Activated T-cell treated with anti-CD3 and anti-CD28 coated beads, Interleukin-2, amount 50 U/mL, for 72 hours (primary cell): ENCODE measurements at places on chromosomes 11 and 22. TPM values are rescaled to one million over a fixed set of nuclear protein-coding genes. Genes with fewer than 3 reads are reported as not detected.

Gene GLYATL1B
- total RNA-seq: not detected

Gene CLP1
- total RNA-seq: 15.1 TPM

Gene MMP20
- not detected for total RNA-seq

DNA sequence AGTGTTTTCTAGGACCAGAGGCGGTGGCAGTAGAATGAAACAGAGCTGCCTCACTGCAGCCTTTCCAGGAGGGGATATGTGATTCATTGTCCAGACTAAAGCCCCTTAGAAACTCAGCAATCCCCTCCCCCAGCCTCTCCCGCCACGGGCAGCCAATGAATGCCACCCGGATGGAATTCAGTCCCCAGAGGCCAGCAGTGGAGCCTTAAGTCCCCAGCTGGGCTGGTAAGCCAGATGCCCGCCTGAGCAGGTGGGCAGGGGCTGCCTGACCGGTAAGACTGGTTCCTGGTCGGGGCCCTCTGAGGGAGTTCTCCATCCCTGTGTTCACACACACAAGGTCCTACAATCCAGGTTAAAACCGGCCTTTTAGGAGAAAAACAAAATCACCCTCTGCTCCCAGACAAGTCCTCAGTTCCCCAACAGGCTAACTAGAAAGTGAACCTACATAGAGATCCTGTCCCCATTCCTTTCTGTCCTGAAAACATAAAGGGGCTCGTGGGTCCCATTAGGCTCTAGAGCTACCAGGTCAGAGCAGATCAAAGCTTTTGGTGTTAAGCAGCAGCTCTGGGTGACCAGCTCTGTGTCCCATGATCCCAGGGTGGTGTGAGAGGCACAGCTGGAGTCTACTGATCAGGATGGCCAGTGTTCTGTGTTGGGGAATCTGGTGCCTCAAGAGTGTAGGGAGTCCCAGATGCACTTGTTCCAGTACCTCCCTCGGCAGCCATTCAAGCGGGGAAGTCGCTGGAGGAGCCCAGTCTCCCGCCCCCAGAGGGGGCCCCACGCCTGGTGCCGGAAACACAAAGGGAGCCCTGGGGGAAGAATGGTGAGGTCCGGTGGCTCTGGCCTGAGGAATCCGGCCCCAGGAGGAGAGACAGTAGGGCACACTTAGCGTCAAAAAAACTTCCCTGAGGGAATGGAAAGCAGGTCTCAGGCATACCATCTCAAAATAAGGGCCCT lies 2.6 kb downstream of the PATZ1 start:
- peak overlapping the region; percentile 96 for H3K27ac ChIP-seq
- H3K27me3 ChIP-seq: no peaks in the 10 kb centered on the region
- peaks cover 64% of the 10 kb centered on the region for H3K4me1 ChIP-seq
- no peaks in the 10 kb centered on the region for H3K36me3 ChIP-seq
- H3K4me3 ChIP-seq: peak overlapping the region; percentile 89

GRCh38 chr11:91966368-91966767 lies 258.2 kb upstream of the FAT3 start:
- H3K4me3 ChIP-seq: no peak overlapping the region
- no peak for DNase-seq
- H3K4me1 ChIP-seq: no peaks in the 10 kb centered on the region
- H3K27me3 ChIP-seq: no peaks in the 10 kb centered on the region
- no peak overlapping the region for H3K27ac ChIP-seq

DNA sequence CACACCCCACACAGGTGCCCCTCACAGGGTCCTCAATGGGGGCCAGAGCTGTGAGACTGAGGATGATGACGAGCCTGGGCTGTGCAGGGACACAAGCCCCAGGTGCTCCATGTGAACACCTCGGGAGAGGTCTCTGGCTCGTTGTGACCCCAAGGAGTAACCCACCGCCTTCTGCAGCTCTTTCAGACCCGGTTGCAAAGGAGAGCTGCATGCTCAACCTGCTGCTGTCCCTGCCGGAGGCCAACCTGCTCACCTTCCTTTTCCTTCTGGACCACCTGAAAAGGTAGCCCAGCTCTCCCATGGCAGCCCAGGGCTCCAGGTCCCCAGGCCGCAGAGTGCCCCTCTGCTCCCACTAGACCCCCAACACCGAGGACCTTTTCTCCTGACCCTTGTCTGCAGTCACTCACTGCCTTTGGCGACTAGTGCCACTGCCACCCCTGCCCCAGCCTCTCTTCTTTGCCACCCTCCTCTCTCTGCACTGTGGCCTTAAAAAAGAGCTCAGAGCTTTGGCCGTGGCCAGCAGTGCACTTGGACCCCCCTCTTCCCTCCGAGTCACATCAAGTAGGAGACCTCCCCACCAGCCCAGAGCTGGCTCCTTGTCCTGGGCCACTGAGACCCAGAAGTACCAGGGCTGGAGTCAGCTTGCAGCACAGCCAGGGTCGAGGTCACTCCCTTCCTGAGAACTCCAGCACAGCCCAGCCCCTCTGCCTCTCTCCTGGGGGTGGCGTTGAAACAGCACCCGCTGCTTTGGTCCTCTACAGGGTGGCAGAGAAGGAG lies 133.7 kb downstream of the BCR start:
- H3K27me3 ChIP-seq: no peaks in the 10 kb centered on the region
- H3K4me3 ChIP-seq: no peak overlapping the region
- H3K36me3 ChIP-seq: no peaks in the 10 kb centered on the region
- DNase-seq: no peak
- no peaks in the 10 kb centered on the region for H3K4me1 ChIP-seq

DNA sequence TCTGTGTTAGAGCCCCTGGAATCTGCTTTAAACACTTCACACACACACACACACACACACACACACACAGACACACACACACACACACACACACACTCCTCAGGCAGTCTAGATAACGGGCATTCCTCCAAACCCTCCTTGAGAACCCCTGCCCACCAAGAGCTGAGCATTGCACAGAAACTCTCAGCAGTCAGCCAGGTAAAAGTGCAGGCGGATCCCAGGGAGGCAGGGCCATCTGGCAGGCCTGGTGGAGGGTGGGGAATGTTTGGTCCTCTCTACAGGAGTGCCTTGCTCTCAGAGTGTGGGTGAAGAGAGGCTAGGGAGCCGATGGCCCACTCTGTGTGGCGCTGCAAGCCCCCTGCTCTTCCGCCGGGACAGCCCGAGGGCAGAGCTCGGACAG lies 190.2 kb downstream of the BUD13 start:
- no peak for DNase-seq
- H3K4me3 ChIP-seq: no peak overlapping the region
- H3K4me1 ChIP-seq: no peaks in the 10 kb centered on the region
- no peaks in the 10 kb centered on the region for H3K36me3 ChIP-seq
- peaks cover 60% of the 10 kb centered on the region for H3K27me3 ChIP-seq
- H3K27ac ChIP-seq: no peak overlapping the region

DNA sequence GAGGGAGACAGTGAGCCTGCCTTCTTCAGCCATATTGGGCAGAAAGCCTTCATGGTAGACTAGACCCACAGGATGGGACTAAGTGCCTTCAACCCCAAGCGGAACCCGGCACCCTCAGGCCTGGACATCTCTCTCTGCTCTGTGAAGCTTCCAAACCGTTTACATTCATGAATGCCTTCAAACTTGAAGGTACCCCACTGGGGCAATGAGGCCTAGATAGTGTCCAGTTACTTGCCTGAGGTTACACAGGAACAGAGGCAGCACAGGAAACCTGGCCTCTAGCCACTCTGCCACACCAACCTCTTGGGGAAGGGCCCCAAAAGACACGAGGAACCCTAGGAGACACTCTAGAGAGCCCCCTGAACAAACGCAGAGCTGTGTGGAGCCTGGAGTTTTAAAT lies 14.5 kb upstream of the CYP2R1 start:
- no peaks in the 10 kb centered on the region for H3K27me3 ChIP-seq
- H3K4me3 ChIP-seq: peak overlapping the region; percentile 94
- peaks cover 56% of the 10 kb centered on the region for H3K4me1 ChIP-seq
- H3K27ac ChIP-seq: no peak overlapping the region
